Bladder microvascular endothelial cell (primary cell): ENCODE measurements at places on chromosomes 5 and 9. TPM values are rescaled to one million over a fixed set of nuclear protein-coding genes. Genes with fewer than 3 reads are reported as not detected.

FKBP15 gene
- 9.9 and 21.0 TPM in 2 replicates for total RNA-seq

PDLIM4 gene
- total RNA-seq, result 15.7 and 27.6 TPM in 2 replicates

GLRA1 gene
- total RNA-seq, result not detected in 2 replicates

FAM221B gene
- not detected in 2 replicates for total RNA-seq

IL6ST gene
- 172 and 994 TPM in 2 replicates for total RNA-seq

PDE8B gene
- not detected in 2 replicates for total RNA-seq
